ENCODE measurements at places on chromosomes 7 and 10. TPM values are rescaled to one million over a fixed set of nuclear protein-coding genes. Genes with fewer than 3 reads are reported as not detected.

GRCh38 chr7:135425036-135425435, 84.9 kb downstream of the CNOT4 start:
- H3K4me1 ChIP-seq: no peaks in the 10 kb centered on the region
- no peaks in the 10 kb centered on the region for H3K36me3 ChIP-seq
- H3K4me3 ChIP-seq: no peak overlapping the region
- H3K27ac ChIP-seq: no peak overlapping the region
- DNase-seq: no peak

DNA sequence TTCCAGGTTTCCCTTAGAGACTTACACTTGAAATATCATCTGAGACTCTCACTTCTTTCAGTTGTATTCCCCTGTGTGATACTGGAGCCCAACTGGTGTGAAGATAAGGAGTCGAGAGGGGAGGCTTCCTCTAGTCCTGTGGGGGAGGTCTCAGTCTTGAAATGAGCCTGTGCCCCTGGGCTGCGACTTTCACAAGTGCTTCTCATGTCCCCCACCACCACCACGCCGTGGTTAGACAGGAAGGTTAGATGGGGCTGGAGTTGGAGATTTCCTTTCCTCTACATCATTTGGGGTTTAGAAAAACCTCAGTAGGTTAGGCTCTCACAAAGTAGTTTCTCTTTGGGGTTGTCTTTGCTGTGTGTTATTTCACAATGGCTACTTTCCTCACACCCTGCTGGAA, 25.6 kb upstream of the MKX start:
- DNase-seq: no peak
- H3K4me1 ChIP-seq: no peaks in the 10 kb centered on the region
- H3K4me3 ChIP-seq: no peak overlapping the region
- no peaks in the 10 kb centered on the region for H3K36me3 ChIP-seq
- H3K27me3 ChIP-seq: no peaks in the 10 kb centered on the region

- no peak overlapping the region for H3K27ac ChIP-seq
- no peaks in the 10 kb centered on the region for H3K27me3 ChIP-seq
- H3K36me3 ChIP-seq: no peaks in the 10 kb centered on the region
- no peak for DNase-seq
- no peaks in the 10 kb centered on the region for H3K4me1 ChIP-seq
Measured at GRCh38 chr10:1153805-1154351, 97.7 kb downstream of the WDR37 start.

DNA sequence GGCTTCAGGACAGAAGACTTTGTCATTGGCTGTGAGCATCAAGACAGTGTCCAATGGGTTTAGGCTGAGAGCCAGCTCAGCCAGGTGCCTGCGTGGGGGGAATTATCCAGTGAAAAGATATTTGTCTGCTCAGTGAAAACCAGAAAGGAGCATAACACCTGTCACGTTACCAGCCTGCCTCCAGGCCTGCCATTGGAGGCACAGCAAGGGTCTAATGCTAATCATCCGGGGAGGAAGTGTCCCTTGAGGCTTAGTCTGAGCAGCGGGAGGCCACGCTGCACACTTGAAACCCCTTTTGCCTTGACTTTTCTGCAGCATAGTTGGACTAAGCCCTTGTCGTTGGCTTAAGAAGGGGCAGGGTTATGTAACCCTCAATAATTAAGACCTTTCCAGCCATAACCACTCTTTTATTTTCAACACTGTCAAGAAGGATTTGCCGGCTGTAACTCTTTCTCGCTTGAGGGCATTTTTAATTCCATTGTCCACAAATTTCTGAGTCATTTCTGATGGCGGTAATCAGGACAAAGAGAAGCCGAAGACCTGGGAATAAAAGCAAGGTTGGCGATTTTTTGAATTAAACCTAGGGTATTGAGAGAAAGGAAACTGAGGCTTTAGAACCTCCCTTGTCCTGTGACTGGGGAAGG, 639.6 kb upstream of the FOXK1 start:
- no peaks in the 10 kb centered on the region for H3K27me3 ChIP-seq
- no peak overlapping the region for H3K4me3 ChIP-seq
- no peak overlapping the region for H3K27ac ChIP-seq
- no peaks in the 10 kb centered on the region for H3K4me1 ChIP-seq
- DNase-seq: no peak
- no peaks in the 10 kb centered on the region for H3K36me3 ChIP-seq

DNA sequence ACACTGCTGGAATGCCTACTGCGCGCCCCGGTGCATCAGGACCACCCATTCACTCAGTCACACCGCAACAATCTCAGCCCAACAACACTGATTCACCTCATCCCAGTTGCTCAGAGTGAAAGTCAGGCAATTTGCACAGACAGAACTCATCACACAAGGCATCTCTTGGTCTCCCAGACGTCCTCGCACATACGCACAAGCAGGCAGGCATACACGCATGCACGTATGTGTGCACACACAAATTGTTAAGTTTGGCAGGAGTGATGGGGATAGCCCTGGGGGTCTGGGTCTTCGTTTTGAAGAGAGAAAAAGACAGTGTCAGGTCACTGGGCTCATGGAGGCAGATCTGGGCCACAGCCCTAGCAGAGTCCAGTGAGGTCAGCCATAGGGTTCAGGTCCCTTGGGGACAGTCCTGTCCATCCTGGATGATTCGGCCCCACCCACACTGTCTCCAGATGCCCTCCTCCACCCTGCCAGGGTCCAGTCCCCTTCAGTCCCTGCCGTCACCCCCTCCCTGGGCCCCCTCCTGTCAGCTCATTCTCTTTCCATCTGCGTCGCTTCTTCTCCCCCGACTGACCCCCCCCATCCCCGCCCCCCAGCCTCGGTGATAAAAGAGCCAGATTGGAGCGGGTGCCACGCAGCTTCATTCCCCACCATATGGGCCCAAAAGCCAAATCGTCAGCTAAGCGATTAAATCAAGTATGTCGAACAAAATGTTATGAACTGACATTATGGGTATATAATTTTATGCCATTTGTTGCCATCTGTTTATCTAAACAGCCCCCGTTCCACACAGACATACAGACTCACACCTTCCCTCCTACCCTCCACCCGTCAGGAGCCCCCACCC, 48.5 kb upstream of the SLF2 start:
- H3K27me3 ChIP-seq: peaks cover 3% of the 10 kb centered on the region
- DNase-seq: no peak
- no peaks in the 10 kb centered on the region for H3K4me1 ChIP-seq
- H3K27ac ChIP-seq: no peak overlapping the region
- H3K4me3 ChIP-seq: no peak overlapping the region
- H3K36me3 ChIP-seq: no peaks in the 10 kb centered on the region

GRCh38 chr10:44366941-44367630, 17.8 kb downstream of the CXCL12 start:
- no peaks in the 10 kb centered on the region for H3K36me3 ChIP-seq
- H3K27me3 ChIP-seq: no peaks in the 10 kb centered on the region
- H3K27ac ChIP-seq: no peak overlapping the region
- no peak for DNase-seq

DNA sequence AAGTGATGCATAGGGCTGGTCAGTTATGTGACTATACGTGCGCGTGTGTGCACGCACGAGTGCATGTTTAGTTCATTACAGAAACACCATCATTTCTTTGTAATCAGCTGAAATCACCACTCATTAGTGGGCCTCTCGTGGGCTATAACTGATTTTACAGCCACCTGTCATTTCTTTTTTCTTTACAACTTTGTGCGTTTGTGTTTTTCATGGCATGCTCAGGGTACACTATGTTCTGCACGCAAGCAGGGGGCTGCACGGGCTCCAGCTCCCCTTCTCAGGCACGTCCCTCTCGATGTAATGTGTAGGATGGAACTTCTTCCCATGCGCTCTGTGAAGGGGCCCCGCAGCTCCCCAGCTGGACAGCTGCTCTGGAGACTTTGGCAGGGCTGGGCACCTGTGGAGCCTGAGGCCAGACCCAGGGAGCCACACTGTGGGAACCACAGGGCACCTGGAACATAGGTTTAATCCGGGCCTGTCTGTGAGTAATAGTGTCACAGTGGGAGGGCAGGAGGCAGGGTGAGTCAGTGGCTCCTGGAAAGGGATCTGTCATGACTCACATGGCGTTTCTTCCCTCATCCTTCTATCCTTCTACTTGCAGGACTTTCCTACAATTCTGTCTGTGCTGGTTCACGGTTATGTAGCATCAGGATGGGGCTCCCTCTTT, 4.9 kb downstream of the GCK start:
- H3K4me3 ChIP-seq: no peak overlapping the region
- no peaks in the 10 kb centered on the region for H3K36me3 ChIP-seq
- DNase-seq: no peak
- no peak overlapping the region for H3K27ac ChIP-seq
- no peaks in the 10 kb centered on the region for H3K27me3 ChIP-seq
- H3K4me1 ChIP-seq: no peaks in the 10 kb centered on the region

DNA sequence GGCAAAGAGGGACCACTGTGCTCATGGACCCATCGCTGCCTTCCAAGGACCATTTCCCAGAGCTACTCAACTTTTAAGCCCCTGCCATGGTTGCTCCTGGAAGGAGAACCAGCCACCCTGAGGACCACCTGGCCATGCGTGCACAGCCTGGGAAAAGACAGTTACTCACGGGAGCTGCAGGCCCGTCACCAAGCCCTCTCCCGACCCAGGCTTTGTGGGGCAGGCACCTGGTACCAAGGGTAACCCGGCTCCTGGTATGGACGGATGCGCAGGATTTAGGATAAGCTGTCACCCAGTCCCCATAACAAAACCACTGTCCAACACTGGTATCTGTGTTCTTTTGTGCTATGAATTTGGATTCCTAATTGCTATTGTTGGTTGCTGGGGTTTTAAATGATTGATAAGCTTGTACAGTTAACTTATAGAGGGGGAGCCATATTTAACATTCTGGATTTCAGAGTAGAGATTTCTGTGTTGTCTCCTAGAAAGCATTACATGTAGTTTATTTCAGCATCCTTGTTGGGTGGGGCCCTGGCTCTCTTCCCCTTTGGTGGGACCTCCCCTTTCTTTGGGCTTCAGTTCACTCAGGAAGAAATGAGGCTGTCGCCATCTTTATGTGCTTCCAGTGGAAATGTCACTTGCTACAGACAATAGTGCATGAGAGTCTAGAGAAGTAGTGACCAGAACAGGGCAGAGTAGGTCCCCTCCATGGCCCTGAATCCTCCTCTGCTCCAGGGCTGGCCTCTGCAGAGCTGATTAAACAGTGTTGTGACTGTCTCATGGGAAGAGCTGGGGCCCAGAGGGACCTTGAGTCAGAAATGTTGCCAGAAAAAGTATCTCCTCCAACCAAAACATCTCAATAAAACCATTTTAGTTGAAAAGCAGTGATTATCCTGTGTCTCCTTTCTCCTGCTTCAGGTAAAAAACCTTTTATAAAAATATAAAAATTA, 19.4 kb downstream of the LAT2 start:
- peaks cover 5% of the 10 kb centered on the region for H3K36me3 ChIP-seq
- no peaks in the 10 kb centered on the region for H3K4me1 ChIP-seq
- no peak overlapping the region for H3K4me3 ChIP-seq
- no peak for DNase-seq
- H3K27ac ChIP-seq: no peak overlapping the region
- H3K27me3 ChIP-seq: no peaks in the 10 kb centered on the region

GRCh38 chr10:5895804-5896203, 5.8 kb downstream of the FBH1 start:
- peak; percentile 36 for DNase-seq
- peak overlapping the region; percentile 68 for H3K27ac ChIP-seq
- H3K4me3 ChIP-seq: no peak overlapping the region
- peaks cover 25% of the 10 kb centered on the region for H3K4me1 ChIP-seq
- H3K36me3 ChIP-seq: no peaks in the 10 kb centered on the region

The CRHR2 gene
- not detected for total RNA-seq

The VIPR2 gene
- total RNA-seq: not detected

The ZNF3 gene
- total RNA-seq: 45.4 TPM

The PRRT4 gene
- 0.49 TPM for total RNA-seq

The PLXDC2 gene
- 1.5 TPM for total RNA-seq

All from naive thymus-derived CD4-positive, alpha-beta T cell (primary cell).